HL-60 (cell line): ENCODE measurements at places on chromosomes 6 and 20.

DNA sequence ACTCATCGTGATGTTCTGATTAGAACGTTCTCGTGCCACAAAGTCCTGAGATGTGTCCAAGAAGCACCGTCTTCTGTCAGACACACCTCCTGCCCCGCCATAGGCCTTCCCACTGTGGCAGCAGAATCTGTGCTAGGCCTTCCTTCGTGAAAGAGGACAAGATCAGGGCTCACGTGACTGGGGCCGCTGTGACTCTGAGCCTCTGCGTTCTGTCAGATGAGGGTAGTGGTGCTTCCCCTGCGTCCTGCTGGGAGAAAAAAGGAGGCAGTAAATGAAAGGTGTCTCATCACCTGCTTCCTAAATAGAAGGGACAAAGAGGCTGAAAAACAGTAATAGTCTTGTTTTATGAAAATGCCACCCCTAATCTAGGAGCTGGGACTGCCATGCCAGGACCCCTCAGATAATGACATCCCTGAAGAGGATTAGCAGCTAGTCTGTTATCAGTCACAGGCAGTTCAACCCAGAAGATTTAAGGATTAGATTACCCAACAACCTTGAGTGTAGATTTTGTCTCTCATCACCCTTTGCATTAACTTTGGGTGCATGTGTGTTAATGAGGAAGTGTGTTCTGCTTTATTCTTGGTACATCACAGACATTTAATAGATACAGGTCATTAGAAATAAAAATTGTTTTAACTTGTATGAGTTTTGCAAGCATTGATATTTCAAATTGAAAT is 4.1 kb downstream of the DNAJC5 start:
- DNase-seq = peak; percentile 55

- DNase-seq = no peak
Observed at GRCh38 chr6:33372526-33373123, 19.0 kb upstream of the KIFC1 start.

- no peak for DNase-seq
Observed at GRCh38 chr6:154343473-154344308, 12.9 kb downstream of the IPCEF1 start.

GRCh38 chr6:102981490-102982015 is 1588.0 kb downstream of the GRIK2 start:
- no peak for DNase-seq

DNA sequence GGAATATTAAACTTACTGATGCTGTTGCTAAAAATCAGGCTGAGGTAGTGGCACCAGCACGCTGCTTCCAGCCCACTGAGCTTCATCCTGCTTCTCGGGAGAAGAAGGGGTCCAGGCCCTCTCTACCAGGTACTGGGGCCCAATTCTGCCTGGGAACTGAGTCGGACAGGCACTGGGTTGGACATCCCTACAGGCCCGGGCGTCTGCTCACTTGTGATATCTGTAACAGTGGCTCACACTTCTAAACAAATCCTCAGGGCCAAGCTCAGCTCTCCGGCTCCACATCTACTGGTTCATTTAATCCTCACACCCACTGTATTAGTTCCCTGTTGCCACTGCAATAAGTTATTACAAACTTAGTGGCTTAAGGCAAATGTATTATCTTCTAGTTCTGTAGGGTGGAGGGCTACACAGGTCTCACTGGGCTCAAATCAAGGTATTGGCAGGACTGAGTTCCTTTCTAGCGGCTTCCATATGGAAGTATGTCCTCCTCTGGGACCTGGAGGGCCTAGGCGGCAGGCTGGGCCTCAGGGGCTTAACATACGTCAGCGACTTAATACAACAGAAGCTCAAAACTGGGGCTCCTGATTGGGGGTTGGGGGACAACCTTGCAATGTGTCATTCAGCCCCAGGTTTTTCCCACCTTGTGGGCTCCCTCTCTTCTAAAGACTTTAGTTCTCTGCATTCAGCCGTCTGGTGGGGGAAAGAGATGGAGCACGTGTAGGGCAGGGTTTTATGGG is 1.6 kb upstream of the KCNK15 start:
- no peak for DNase-seq

DNA sequence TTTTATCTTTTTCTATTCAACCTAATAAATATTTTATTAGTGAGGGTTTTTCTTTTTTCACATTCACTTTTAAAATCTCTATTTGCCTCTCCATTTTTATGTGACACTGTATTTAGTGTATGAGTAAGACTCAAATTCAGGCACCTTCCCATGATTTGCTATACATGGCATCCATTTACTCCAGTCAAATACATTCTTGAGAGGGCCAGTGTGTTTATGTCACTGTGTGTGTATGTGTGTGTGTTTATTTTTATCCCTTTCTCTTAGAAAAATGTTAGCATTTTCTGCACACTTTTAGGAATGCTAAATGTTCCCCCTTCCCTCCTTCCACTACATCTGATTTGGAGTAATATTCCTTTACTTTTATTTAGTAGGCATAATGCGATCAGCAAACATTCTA is 290.0 kb downstream of the PACRG start:
- no peak for DNase-seq

GRCh38 chr6:16591396-16592222 is 169.7 kb downstream of the ATXN1 start:
- DNase-seq = no peak

GRCh38 chr20:52103913-52104545 is 87.5 kb downstream of the ZFP64 start:
- peak; percentile 67 for DNase-seq

GRCh38 chr6:55868771-55869479 is 6.5 kb downstream of the BMP5 start:
- no peak for DNase-seq

DNA sequence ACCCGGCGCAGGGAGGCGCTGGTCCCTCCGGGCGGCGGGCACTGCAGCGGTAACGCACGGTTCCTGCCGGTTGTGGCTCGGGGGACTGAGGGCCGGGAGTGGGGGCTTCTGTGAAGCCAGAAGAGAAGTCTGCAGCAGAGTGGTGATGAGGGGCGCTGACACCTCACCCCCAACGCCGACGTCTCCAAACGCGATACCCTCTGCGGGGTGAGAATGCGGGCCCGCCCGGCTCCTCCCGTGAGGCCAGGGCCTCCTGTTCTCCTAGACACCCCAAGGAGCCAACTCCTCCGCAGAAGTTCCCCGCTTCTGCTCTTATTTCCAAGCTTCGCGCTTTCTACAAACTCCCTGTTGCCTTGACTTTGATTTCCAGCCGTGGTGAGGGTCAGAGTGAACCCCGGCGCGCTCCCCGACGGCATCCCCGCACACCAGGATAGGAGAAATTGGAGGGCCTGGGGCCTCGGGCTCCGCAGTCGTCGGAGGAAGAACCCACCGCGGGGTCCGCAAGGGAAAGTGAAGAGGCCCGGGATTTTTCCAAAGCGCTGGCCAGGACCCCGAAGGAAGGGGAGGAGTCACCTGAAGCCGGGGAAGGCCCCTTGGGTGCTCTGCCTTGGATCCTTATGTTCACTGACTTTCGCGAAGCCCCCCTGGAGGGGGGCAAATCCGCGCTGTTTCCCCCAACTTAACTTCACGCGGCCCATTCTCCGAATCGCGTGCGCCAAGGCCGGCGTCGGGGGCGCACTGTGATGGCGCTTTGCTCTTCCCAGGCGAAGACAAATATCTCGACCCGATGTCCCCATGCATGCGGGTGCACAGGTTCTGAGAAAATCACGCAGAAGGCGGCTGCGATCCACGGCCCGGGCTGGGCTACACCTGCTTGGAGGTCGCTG is 3.1 kb upstream of the INSM1 start:
- DNase-seq = no peak

DNA sequence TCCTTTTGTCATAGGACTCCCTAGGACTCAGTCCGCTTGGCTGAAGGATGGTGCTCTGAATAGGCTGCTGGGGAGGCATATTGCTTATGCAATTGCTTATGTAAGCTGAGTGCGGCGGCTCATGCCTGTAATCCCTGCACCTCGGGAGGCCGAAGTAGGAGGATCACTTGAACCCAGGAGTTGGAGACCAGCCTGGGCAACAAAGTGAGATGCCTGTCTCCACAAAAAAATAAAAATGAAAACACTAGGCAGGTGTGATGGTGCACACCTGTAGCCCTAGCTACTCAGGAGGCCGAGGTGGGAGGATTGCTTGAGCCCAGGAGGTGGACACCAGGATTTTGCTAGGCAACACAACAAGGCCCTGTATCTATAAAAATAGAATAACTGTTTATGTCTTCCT is 81.3 kb downstream of the EYA2 start:
- DNase-seq = no peak

GRCh38 chr6:143294265-143294860 is 156.1 kb downstream of the ADAT2 start:
- DNase-seq = no peak

GRCh38 chr6:25175681-25176080 is 103.5 kb upstream of the CARMIL1 start:
- DNase-seq = no peak

DNA sequence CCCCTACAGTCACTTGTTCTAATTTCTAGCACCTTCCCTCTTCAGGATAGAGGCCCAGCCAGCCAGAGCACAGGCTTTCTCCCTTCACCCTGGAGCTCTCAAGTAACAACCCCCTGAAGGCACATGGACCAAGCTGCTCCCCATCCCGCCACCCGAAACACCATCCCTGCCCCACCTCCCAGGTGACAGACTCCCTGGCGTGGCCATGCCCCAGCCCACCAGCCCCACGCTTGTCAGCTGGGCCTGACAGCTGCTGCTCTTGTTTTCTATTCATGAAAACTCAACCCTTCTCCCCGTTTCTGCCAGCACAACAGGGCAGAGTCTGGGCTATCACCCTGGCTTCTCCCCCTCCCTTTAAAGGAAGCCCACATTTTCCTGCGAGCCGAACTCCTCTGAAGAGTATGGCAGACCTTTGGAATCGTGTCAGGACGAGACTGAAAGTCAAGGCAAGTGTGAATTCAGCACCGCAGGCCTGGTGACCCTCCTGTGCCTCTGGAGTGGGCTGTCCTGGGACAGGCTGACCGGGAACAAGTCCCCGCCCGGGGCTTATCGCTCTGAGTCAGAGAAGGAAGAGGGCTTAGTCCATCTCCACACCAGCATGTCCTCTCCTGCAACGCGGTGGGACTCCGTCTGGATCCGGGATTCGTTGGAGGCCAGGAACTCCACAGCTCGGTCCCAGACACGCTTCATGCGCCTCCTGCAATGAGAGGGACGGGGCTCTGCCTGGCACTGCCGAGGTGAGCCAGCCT is 16.7 kb downstream of the LEMD2 start:
- no peak for DNase-seq

DNA sequence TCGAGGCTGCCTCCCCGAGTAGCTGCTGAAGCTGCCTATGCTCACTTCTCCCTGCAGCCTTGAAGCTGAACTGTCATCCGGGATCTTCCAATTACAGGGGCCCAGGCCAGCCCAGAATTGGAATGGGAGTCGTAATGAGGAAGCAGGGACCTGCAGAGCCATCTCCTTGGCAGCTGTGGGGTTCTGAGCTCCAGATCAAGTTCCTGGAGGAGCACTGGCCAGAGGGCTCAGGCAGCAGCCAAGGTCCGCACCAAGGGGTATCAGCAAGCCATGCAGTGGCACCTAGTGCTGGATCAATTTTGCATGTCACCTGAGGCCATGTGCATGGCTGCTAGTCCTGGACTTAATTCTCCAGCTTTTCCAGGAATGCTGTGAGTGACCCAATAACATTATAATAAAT is 163.2 kb upstream of the TSHZ2 start:
- DNase-seq = no peak

GRCh38 chr6:27669624-27670301 is 196.9 kb upstream of the ZNF184 start:
- DNase-seq = no peak

- peak; percentile 72 for DNase-seq
Observed at GRCh38 chr6:7126754-7127153, 19.0 kb downstream of the RREB1 start.

DNA sequence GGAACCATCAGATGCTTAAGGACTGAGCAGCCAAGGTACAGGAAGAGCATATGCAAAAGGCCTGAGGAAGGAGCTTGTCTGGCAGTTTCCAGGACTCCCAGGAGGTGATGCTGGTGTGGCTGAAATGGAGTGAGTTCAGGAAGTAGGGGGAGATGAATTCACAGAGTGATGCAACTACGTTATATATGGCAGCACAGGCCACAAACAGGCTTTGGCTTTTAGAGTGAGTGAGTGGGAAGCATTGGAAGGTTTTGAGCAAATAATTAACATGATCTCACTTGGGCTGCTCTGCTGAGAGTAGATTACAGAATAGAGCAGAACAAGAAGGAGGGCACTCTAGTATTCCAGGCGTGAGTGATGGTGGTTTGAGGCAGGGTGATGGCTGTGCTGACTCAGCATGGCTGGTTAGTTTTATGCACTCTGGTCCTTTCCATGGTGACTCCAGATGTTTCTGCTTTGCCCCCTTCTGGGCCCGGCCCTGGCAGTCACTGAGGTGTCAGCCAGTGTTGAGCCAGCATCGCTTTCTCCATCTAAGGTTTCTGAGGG is 6.5 kb downstream of the BTN2A2 start:
- DNase-seq = peak; percentile 92

DNA sequence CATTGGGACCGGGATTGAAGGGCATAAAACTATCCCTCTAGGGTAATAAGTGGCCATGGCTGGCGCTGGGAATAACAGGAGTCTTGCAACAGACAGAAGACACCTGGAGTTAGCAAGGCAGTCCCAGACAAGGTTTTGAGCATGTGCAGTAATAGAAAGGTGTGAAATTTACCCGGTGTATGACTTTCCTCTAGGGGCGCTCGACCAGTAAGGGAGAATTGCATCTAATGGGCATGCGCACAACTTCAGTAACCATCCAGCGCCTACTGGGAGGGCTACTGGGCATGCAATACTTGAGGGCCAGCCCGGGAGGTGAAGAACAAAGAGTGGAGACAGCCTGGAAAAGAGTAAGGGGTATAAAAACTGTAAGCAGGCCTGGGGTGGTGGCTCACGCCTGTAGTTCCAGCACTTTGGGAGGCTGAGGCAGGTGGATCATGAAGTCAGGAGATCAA is 32.7 kb downstream of the SERPINB6 start:
- no peak for DNase-seq

GRCh38 chr20:11982955-11983470 is 65.3 kb downstream of the BTBD3 start:
- DNase-seq = no peak

GRCh38 chr20:10524034-10524476 is 89.0 kb downstream of the SLX4IP start:
- no peak for DNase-seq

DNA sequence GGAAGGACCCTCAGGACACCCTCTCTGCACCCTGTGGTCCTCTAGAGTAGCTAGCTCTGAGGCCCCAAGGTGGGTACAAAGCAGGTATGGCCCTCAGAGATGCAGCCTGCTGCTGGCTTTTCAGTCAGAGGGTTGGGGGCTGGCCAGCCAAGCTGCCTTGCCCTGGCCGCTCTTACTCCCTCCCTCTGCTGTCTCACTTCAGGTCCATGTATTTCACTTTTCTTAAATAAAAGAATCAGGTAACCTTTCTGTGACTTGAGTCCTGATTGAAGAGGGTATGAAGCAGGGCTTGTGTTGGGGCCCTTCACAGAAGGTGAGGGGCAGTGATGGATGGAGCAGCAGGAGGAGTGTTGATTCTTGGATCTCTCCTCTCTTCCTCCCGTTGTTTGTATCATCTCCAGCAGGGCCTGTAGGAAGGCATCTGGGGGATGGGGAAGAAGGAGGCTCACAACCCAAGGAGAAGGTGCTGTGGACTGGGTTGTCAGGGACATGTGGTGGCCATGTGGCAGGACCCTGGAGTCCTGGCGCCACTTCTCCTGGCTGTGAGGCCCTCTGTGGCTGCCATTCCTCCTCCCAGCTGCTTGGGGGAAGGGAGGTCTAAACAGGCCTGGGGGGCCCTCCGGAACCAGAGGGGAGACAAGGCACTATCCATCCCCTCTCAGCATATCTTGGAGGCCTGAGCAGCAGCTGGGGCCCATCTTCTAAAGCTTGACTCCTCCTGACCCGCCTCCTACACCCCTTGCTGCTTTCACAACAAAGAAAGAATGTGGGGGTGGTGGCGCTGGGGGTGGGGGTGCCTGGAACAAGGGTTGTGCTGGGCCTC is 1.1 kb upstream of the PTK7 start:
- DNase-seq = no peak

GRCh38 chr20:62365814-62366369 is 1.2 kb downstream of the LAMA5 start:
- no peak for DNase-seq
